WTC11 (cell line): ENCODE measurements at places on chromosomes 6 and 20.

DNA sequence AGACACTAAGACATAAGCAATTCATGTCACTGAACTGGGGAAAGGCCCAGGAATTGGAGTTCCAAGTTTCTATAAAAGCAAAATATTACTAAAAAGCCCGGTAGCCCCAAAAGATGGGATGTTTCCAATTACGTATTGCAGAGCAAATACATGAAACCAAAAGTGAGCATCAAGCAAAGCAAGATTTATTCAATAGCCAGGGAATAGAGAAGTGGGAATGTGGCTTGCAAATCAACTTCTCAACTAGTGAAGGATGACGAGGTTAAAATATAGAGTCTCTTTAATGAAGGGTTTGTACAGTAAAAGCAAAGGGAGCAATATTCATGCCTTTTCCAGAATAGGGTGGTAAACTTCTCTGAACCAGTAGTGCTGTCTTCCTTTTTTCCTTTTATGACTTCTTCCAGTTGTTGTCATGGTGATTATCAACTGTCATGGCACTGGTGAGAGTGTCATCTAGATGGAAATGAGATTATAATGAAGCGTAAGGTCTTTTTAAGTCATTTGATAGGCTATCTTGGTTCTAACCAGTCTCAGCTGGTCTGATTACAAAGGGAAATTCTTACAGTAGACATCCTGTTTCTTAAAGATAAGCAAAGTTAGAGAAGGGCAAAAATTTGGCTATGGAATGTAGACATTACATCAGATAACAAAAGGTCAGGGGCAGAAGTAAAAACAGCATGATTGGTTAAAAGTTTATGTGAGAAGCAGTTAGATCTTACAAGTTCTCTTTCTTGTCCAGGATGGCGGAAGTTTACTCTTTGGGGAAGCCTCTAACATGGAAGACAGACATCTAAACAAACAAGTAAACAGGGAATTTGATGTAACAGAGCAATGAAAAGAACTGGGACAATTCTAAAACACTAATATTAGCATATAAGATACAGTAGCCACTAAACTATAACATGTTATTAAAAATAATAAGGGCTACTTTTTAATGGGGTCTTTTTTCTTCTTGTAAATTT is 96.9 kb downstream of the TBX18 start:
- H3K4me1 ChIP-seq, result peaks cover 4% of the 10 kb centered on the region; the same call in 1 of the 2 replicates
- H3K36me3 ChIP-seq, result no peaks in the 10 kb centered on the region
- H3K27me3 ChIP-seq, result no peaks in the 10 kb centered on the region
- H3K4me3 ChIP-seq, result no peak overlapping the region
- no peak overlapping the region for H3K27ac ChIP-seq

GRCh38 chr6:158124288-158124687 is 43.8 kb downstream of the SERAC1 start:
- no peaks in the 10 kb centered on the region for H3K4me1 ChIP-seq
- no peak overlapping the region for H3K4me3 ChIP-seq
- H3K27me3 ChIP-seq, result no peaks in the 10 kb centered on the region
- peaks cover 3% of the 10 kb centered on the region; the same call in 1 of the 2 replicates for H3K36me3 ChIP-seq
- no peak for DNase-seq

GRCh38 chr20:5719861-5720403 is 30.3 kb upstream of the SHLD1 start:
- H3K27me3 ChIP-seq, result no peaks in the 10 kb centered on the region
- no peak for DNase-seq
- H3K36me3 ChIP-seq, result no peaks in the 10 kb centered on the region
- no peak overlapping the region for H3K27ac ChIP-seq

DNA sequence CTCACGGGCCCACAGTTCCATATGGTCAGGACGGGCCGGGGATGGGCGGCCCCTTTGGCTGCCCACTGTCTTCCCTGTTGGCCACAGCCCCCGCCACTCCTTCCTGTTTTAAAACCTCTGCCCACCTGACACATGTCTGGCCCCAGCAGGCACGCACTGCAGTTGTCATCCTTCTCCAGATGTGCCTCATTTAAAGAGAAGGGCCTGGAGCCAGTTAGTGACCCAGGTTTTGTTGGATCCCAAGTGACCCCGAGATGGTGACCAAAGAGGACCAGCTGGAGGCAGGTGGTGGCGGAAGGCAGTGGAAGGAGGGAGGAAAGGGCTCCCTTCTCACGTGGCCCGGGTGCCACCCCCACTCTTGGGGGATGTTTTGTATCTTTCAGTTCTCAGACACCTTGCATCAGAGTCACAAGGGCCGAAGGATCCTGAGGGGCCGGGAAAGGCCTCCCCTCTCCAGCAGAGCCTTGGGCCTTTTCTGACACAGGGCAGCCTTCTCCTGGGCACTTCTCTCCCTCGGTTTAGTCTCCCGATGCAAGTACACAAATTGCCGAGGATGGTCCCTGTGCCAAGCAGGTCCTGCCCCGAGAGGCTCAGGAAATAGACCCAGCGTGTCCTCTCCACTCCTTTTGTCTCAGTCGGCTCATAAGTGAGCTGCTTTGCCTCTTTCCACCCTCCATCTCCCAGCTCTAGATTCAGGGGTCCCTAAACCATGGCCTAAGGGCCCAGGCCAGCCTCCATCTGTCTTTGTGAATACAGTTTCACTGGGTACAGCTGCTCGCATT is 117.6 kb downstream of the SULF2 start:
- H3K4me1 ChIP-seq, result peaks cover 22% of the 10 kb centered on the region
- no peak overlapping the region for H3K4me3 ChIP-seq
- no peak for DNase-seq
- H3K27me3 ChIP-seq, result no peaks in the 10 kb centered on the region

- H3K4me3 ChIP-seq, result no peak overlapping the region
- peaks cover 22% of the 10 kb centered on the region for H3K4me1 ChIP-seq
- no peak for DNase-seq
- H3K27ac ChIP-seq, result no peak overlapping the region
- H3K27me3 ChIP-seq, result peaks cover 2% of the 10 kb centered on the region; the same call in 1 of the 2 replicates
- no peaks in the 10 kb centered on the region for H3K36me3 ChIP-seq
These were observed 159.3 kb upstream of the JARID2 start for GRCh38 chr6:15086348-15087158.
